ENCODE measurements at places on chromosomes 11 and 22.

- peak; percentile 49 for DNase-seq
These were observed 26.7 kb upstream of the TOLLIP start for GRCh38 chr11:1335811-1336761.

GRCh38 chr11:107598225-107599139 lies 7.5 kb downstream of the ELMOD1 start:
- no peak for DNase-seq

DNA sequence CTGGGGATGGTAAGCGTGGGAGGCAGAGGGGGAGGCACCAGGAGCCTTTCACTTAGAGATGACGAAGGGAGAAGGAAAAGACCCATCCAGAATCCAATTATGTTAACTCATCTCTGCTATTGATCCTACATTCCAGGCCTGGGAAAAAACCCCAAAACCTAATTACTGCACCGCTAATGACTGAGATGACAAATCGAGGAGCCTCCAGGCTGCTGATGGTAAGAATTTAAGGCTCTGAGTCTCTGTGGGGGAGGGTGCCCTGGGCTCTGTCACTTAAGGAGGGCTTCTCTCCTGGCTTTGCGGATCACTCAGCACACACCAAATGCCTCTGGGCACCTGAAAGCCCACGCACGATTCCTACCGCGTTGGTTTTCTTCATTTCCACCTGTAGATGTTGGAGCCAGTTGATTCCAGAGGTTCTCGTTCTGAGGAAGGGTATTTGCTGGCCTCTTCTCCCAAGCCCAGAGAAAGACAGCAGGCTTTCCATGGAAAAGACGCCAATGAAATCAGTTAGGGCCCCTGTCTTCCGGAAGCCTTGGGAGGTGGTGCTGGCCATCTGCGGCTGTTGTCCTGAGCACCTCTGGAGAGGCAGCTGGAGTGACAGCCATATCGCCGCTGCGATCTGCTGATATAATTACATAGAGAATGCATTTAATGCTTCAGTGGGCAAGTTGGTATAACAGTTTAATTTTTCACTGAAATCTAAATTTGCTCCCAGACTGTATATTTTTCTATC lies 751.2 kb downstream of the BRD1 start:
- no peak for DNase-seq

GRCh38 chr11:83609191-83609590 lies 323.0 kb upstream of the CCDC90B start:
- no peak for DNase-seq

DNA sequence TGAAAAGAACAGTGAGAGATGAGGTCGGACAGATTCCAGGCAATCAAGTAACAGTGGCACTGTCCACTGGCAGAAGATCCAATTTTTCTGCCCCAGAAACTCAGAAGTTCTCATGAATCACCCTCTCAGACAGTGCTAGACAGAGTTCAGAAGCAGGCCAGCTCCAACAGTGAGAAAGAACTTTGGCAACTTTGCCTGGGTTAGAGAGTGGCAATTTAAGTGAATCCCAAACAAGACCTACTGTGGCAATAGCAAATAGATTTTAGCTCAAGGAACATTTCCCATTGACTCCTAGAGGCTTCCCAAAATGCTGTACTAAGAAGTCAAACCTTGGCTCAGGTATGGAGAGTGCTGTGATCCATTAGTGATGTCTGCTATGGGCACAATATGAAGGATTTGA lies 12.3 kb downstream of the CD44 start:
- no peak for DNase-seq
